Prostate gland (tissue), 2 donors: ENCODE measurements at places on chromosomes 7 and 10.

DNA sequence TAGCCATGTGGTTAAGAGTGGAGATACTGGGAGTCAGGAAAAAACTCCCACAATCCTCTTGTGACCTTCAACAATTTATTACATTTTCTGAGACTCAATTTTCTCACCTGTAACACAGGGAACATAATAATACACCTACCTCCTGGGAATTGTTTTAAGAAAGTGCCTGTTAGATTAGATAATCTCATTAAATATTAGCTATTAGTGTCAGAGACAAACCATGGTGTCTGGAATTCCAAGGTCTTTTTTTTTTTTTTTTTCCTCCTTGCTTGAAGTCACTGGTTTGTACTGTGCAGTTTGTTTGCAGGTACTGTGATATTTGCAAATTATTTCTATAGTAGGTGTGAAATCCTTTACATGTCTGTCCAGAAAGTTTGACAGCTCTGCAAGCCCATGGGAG lies 806.1 kb downstream of the DNAJB9 start:
- DNase-seq = no peak

DNA sequence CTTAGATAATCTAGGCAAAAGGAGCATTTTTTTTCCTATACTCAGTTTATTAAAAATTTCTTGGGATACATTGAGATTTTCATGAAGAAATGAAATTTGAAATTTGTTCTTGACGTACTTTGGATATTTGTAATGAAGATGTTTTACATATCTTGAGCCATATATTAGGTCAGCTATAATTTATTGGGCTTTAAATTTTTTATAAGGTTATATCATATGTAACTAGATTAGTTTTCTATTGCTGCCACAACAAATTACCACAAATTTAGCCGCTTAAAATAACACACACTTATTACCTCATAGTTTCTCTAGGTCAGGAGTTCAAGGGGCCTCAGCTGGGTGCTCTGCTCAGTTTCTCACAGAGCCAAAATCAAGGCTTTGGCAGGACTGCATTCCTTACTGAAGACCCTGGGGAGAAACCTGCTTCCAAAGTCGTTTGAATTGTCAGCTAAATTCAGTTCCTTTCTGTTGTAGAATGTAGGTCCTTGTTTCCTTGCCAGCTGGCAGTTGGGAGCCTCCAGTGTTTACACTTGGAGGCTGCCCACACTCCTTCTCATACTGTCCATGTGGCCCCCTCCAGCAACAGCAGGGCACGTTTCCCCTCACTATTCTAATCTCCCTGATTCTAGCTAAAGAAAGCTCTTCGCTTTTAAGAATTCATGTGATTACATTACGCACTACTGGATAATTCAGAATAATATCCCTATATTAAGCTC lies 42.6 kb upstream of the DNAH11 start:
- DNase-seq = no peak

DNA sequence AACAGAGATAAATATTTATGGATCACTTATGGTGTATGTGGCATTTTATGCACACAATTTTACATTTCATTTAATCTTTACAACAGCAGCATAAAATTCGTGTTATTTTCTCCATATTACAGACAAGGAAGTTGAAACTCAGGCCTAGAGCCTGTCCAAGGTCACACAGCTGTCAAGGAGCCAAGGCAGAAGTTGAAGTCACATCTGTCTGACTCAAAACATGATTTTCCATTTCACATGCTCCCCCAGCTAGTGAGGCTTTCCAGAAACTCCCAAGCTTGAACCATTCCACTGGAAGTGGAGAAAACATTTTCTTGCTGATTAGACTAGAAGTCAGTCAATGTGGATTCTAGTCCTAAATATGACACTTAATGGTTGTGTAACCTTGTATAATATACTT lies 110.5 kb downstream of the HECTD2 start:
- DNase-seq = no peak

GRCh38 chr10:79348640-79348988 lies 1.3 kb downstream of the PPIF start:
- DNase-seq = no peak

- no peak for DNase-seq
Measured at GRCh38 chr10:104351919-104352318, 1.7 kb upstream of the CFAP58 start.

- DNase-seq = no peak
Measured at GRCh38 chr10:95353123-95353522, 62.3 kb upstream of the PDLIM1 start.

GRCh38 chr7:84025332-84025927 lies 169.2 kb downstream of the SEMA3A start:
- DNase-seq = no peak

DNA sequence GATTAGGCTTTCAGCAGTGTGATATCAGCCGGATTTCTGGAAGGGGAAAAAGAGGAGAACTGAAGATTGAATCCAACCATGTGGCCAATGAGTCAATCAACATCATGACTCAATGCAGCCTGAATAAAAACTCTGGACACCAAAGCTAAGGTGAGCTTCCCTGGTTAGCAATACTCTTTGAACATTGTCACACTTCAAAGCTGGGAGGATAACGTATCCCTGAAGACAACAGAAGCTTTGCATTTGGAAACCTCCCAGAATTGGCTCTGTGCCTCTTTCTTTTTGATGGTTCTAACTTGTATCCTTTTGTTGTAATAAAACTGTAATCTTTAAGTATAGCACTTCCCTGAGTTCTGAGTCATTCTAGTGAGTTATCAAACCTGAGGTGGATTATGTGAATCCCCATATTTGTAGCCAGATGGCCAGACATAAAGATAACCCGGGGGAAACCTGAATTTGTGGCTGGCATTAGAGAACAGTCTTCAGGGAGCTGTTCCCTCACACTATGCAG lies 284.4 kb downstream of the IPMK start:
- no peak for DNase-seq

- no peak for DNase-seq
Measured at GRCh38 chr7:11714205-11714604, 117.8 kb downstream of the THSD7A start.

- DNase-seq = no peak
Measured at GRCh38 chr10:63829573-63830149, 308.5 kb downstream of the REEP3 start.

- no peak for DNase-seq
Measured at GRCh38 chr10:416091-416515, 273.4 kb downstream of the DIP2C start.

DNA sequence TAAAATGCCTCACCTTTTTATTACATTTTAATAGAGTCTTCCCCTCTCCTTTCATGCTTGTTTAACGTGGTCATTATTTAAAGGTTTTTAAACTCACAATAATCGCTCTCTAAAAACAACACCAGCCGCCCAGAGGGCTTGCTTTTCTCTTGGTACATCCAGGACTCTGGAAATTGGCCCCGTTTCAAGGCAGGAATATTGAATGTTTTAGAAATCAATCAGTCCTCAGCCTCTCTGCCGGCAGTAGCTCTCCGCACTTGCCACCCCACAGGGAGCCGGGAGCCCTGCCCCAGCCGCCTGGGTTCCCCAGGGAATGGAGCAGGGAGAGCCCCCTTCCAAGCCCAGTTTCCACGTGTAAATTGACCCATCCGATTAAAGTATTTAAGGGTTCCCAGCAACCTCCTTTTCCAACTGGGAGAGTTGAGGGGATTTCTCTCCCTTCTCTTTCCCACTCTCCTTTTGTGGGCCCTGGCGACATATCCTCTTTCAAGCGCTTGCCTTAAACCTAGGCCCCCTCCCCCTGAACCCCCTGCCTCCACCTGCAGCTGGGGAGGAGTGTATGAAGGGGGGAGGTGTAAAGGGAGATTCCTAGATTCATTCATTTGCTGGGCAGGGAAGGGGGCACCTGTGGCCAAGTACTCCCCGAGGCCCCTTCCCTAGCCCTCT lies 1.9 kb downstream of the FGF8 start:
- DNase-seq = no peak

- no peak for DNase-seq
Measured at GRCh38 chr10:58700591-58700990, 187.9 kb downstream of the BICC1 start.

DNA sequence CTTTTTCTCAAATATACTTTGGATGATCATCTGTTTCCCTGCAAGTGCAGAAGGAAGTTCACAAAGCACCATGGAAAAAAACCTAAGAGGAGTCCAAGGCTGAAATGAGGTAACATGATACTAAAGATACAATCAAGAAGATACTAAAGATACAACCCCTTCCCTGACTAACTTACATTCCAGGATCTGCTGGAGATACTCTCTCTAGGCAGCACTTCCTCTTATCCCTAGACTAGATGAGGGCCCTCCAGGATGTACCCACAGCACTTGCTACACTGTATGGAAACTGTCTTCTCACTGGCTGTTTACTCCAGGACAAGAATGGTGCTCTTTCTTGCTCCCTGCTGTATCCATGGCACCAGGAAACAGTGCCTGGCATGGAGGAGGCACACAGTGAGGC lies 116.4 kb upstream of the NFE2L3 start:
- no peak for DNase-seq

- no peak for DNase-seq
Measured at GRCh38 chr7:111083413-111083812, 7.5 kb upstream of the LRRN3 start.

GRCh38 chr10:71086439-71087080 lies 125.8 kb upstream of the UNC5B start:
- DNase-seq = no peak

DNA sequence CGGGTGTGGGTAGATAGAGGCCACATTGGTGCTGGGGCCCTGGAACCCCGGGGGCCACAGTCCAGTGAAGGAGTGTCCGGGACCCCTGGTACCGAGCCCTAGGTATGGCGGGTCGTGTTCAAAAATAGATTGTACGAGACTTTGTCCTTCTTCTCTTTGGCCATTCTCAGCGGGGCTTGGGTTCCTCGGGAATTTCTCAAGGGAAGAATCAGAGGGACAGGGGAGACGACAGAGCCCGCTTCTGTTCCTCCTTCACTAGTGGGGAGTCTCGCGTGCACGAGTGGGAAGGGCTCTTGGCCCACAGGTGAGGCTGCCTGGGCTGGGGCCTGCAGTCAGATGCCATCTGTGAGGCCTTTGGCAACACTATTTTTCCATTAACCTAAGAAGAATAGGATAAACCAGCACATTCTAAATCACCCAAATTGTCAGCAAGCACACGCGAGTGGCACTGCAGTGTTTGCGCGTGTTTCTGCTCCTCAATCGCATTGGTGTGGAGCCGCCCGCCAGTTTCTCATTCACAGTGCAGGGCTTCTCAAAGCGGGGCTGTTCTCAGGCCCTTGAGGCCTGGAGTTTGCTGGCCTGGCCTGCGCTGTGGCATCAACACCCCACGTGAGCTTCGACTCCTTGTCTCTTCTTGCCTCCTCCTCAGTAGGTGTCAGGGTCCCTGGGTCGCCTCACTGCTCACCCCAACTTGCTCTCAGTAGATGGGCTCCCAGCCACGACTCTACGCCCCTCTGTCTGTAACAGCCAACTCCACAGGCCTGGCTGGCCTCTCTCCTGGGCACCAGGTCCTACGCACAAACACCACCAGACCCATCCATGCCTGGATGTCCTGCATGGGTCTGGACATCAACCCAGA lies 187.6 kb upstream of the SHH start:
- no peak for DNase-seq

GRCh38 chr7:22765609-22766008 lies 38.6 kb downstream of the IL6 start:
- DNase-seq = no peak

DNA sequence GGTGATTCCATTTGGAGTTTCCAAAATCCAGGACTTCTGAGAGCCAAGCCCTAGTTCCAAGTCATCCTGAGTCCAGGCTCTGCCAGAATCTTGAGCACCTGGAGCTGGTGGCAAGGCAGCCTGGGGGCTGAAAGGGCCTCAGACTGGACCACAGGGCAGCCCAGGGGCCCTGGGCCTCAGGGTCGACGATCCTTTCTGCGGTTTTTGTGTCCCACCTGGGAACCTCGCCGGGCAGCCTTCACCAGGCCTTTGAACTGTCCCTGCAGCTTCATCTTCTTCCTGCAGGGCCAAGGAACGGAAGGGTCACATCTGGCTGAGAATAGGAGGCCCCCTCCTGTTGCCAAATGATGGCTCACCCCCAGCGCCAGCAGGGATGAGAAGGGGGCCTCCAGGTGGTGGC lies 22.4 kb upstream of the FRAT2 start:
- DNase-seq = no peak

DNA sequence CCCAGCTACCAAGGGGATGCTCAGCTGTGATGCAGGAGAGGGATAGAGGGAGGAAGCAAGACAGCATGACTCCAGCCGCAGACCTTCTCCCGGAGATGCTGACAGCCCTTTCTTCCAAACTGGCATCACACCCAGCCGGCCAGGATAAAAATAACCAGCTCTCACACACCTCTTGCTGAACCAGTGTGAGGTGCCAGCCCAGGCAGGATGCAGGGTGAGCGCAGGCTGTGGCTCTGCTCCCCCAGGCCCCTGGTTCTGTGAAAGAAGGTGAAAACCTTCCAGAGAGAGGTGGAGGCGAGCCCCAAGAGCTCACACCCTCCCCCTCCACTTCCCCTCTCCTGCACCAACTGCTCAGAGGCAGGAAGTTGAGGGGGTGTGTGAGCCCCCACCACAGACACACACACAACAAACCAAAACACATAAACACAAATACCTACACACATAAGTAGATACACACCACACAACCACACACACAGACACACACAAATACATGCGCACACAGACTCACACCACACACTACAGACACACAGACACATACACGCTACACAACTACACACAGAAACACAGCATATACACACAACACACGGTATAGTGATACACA lies 4.0 kb downstream of the GPR15LG start:
- DNase-seq = peak; percentile 34

- no peak for DNase-seq
Measured at GRCh38 chr10:132912713-132913558, 29.4 kb downstream of the CFAP46 start.

- no peak for DNase-seq
Measured at GRCh38 chr10:69056129-69056528, 31.8 kb upstream of the SRGN start.

DNA sequence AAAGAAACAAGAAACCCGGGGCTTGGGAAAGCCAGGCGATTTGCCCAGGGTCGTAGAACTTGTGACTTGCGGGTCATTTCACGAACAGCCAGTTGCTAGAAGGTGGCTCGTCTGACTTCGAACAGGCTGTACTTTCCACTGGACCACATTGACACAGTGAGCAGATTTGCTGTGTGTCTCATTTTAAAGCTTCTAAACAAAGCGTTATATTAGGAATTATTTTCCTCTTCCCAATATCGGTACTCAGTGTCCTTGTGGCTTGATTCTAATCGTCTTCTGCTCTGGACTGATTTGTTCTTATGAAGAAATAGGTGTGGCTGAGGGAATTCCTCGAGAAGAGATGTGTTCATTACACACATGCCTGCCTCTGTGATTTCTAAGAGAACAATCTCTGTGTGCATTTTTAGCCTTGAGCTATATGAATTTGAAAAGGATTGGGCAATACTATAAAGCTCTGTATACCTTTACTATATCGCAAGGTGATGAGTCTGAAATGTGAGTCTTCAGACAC lies 150.0 kb upstream of the PRR15 start:
- no peak for DNase-seq

- no peak for DNase-seq
Measured at GRCh38 chr10:30459283-30459682, 25.3 kb downstream of the MAP3K8 start.

GRCh38 chr10:130817046-130817624 lies 494.4 kb downstream of the TCERG1L start:
- no peak for DNase-seq
